ENCODE measurements at places on chromosomes 5 and 9.

- no peak for DNase-seq
Observed at GRCh38 chr5:177553671-177554429, 513 bp downstream of the FAM193B start.

- DNase-seq = no peak
Observed at GRCh38 chr5:119273391-119273839, 82.4 kb upstream of the TNFAIP8 start.

- no peak for DNase-seq
Observed at GRCh38 chr5:74667396-74667795, 17.6 kb upstream of the HEXB start.

DNA sequence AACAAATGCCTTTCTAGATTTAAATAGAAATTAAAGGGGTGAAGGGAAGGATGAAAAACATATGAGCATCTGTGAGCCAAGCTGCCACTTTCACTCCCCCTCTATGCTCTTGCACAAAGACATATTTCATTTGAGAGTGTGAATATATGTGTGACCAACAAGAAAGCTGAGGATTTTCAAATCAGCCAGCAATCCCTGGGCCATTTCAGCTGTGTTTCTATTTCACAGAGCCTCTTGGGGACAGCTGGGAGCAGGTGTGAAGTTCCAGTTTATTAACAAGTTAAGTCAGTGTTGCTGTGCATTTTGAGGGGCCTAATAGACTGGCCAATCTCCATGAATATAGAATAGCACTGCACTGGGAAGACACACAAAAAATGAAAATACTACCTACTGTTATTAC, 248.7 kb upstream of the RGMB start:
- DNase-seq = no peak

- no peak for DNase-seq
Observed at GRCh38 chr9:79461712-79462111, 110.1 kb upstream of the TLE4 start.

GRCh38 chr5:135714126-135714894, 120.2 kb upstream of the SLC25A48 start:
- no peak for DNase-seq

DNA sequence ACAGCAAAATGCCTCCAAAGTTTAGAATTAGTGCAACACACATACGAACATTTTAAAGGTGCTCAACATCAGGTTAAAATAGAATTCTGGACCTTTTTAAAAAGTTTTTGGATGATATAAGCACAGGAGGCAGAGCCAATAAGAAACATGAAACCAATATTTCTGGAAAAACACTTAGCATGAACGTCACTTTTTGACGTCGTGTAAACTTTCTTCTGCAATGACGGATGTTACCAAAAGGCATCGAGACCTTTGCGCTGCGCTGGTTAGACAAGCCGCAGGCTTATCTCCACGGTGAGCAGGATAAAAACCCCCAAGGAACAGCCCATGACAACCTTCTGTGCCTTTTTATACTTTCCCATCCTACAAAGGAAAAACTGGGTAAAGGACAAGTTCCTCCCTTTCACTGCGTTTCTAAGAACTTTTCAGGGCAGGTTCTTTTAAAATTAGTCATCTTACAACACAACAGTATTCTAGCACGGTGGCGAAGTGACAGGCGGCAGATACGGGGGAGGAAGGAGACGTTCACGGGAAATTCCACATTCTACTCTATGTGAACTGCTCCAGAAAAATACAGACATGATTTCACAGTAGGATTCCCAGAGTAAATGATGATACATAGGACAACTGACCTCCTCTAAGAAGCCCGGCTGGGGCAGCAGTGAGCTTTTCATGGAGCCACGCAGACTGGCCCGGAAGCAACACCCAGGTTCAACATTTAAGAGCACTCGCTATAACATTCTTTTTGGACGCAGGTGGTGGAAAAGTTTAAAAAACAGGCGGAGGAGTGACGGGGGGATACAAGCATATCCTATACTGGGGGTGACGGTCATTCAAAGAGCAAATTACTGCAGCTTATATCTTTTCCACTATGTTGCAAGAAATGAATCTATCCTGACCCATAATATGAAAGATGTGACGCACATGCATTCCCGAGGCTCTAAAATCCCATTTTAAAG, 52.4 kb downstream of the USP20 start:
- DNase-seq = peak; percentile 46

GRCh38 chr5:109387408-109387974, 22.3 kb downstream of the PJA2 start:
- no peak for DNase-seq

- no peak for DNase-seq
Observed at GRCh38 chr5:35954175-35954574, 15.8 kb upstream of the CAPSL start.

GRCh38 chr9:112224401-112225289, 49.5 kb upstream of the SUSD1 start:
- DNase-seq = no peak

- DNase-seq = no peak
Observed at GRCh38 chr5:777756-778161, 6.8 kb downstream of the ZDHHC11B start.

Data from NCI-H460 (cell line).